Activated B cell treated with CpG ODN at 0.5 μM for 24 hours (primary cell): ENCODE measurements at places on chromosomes 6 and 20. TPM values are rescaled to one million over a fixed set of nuclear protein-coding genes. Genes with fewer than 3 reads are reported as not detected.

CST2 gene
- not detected in 2 replicates for total RNA-seq

HLA-DRB5 gene
- 196 and 199 TPM in 2 replicates for total RNA-seq

ULBP3 gene
- 0.46 and 0.80 TPM in 2 replicates for total RNA-seq

PDE10A gene
- total RNA-seq = not detected in 2 replicates

SGK2 gene
- 0.73 and 1.1 TPM in 2 replicates for total RNA-seq
